Caudate nucleus (tissue), 63 donors: ENCODE measurements at places on chromosomes 6 and 20.

DNA sequence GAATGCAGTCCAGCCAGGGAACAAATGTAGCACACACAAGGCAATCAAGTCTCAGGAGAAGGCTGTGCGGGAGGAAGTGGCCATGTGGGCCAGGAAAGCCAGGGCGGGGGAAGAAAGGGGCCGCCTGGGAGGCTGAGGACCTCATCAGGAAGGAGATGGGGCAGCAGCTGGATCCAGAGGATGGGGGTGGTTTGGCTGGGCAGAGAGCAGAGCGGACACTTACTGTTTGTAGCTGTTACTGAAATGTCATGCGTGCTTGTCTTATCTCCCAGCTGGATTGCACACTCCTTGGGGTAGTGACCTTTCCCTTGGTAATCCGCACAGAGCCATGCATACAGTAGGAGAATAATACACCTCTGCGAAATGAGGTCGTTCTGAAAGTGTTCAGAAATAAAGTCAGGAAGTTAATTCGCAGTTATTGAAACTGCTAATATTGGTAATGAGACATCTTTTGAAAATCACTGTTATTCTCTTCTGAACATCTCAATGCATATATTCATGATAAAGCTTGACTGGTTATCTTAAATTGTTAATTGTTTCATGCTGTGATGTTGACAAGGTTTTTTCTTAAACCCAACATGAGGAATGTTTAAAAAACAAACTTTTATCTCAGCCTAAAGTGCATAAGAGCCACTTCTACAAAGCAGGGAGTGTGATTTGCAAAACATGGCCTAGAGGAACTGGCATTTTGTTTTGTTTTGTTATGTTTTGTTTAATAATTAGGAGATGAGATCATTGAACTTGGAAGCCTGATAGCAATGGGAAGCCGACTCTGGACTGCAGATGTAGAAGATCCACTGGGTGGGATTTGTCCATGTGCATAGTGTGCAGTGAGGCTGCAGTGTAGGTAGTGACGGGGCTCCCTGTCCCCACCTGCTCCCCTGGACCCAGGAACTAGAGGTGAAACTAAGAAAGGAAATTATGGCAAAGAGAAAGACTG lies 18.0 kb upstream of the MAP3K4 start:
- DNase-seq = no peak

- DNase-seq = no peak
These were observed 16.3 kb downstream of the WFDC3 start for GRCh38 chr20:45775411-45775810.

- no peak for DNase-seq
These were observed 45.8 kb downstream of the AHI1 start for GRCh38 chr6:135451617-135452190.

DNA sequence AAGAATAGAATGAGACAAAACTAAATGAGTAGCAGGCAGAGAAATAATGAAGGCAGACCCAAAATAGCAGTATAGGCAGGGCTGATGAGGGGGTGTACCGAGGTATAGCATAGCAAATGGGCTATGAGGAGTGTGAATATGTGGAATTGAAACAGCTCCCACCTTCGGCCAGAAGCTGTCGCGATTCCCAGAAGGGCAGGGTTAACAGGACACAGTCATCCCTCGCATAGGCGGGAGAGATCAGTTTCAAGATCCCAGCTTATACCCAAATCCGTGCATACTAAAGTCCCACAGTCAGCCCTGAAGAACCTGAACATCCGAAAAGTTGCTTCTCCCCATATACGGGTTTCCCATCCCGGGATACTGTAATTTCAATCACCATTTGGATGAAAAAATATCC lies 82.7 kb downstream of the PTPRK start:
- no peak for DNase-seq

DNA sequence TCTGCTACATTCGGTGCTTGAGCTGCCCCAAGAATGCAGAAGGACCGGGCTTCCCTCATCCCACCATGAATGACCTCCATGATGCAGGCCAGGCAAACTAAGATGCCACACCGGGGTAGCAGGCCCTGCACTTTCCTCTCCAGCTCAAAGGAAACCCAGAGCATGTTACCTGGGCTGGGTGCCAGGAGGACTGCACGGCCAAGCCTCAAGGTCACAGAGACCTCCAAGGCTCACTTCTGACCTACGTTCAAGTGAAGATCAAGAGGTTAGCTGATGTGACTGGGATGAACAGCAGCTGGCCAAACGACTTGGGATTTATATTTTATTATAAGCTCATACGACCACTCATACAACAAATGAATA lies 501.8 kb downstream of the CD83 start:
- no peak for DNase-seq

DNA sequence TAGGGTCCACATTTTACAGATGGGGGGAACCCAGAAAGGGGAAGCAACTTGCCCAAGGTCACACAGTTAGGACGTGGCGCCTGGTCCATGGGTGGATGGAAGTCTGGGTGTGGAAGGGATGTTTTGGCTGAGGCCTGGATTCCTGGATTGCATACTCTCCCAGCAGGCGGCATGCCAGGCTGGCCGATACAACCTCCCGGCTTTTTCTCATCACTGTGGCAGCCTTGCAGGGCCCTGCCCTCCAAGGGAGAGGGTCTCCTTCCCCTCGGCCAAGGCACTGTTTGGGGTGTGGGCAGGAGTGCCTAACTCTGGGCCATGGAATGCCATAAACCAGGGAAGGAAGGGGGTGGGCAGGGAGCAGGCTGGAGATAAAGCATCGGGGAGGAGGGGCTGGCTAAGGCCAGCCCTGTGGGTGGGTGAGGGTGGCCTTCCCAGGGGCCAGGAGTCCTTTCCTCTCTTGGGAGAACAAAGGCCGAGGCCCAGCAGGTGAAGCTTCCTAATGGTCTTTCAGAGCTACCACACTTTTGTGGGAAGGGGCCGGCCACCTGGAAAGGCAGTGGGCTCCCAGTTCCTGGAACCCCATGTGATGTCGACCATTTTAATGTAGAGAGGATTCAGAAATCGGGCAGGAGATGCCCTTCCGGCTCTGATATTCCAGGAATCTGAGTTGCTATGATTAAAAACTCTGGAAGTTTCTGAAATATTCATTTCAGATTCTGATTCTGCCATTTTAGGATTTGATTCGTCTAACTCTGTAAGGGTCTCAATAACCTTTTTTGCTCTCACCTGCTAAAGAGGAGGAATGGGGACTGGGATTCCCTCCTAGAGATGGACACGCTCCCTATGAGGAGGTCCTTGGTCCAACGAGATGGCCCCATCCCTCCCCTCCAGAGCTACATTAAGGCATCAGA lies 4.2 kb downstream of the FOXS1 start:
- DNase-seq = no peak

DNA sequence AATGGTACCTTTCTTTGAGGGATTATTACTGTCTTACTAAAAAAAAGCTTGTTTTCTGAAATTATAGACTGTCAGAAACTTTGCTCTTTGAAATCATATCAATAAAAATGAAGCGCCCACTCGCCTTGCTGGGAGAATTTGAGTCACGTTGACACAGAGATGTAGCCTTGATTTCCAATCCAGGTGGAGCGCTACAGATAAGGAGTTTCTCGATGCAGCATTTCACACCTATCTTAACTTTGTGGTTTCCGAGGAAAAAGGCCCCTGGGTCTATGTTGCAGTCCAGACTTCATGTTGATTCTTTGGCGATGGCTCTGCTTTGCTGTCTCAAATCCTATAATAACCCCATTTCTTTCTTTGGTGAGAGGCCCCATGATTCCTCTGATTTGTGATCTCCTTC lies 158.1 kb upstream of the ARG1 start:
- DNase-seq = no peak

DNA sequence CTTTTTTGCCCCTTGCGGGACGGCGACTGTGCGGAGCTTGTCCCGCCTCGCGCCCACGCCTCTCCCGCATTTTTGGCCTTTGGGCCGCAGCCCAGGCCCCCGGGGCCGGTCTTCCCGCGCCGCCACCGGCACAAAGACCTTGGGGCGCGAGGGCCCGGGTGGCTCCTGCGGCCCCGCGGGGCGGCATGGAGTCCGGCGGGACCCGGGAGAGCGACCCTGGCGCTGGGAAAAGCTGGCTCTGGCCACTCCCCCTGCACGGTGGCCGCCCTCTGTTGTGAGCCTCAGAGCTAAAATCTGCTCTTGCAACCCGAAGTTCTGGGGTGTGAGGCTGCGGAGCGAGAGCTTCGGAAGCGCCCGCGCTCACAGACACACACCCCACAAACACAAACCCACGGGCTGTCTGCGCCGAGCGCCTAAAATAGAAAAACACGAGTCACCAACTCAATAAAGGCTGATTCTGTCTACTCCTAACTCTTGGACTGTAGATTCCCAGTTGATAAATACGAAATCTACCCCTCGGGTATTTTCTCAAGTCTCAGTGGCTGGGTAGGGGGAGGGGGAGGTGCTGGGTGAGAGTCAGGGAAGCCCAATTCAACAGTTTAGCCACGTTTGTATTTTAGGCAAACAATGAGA lies 496 bp upstream of the BEND3 start:
- peak; percentile 16 for DNase-seq

DNA sequence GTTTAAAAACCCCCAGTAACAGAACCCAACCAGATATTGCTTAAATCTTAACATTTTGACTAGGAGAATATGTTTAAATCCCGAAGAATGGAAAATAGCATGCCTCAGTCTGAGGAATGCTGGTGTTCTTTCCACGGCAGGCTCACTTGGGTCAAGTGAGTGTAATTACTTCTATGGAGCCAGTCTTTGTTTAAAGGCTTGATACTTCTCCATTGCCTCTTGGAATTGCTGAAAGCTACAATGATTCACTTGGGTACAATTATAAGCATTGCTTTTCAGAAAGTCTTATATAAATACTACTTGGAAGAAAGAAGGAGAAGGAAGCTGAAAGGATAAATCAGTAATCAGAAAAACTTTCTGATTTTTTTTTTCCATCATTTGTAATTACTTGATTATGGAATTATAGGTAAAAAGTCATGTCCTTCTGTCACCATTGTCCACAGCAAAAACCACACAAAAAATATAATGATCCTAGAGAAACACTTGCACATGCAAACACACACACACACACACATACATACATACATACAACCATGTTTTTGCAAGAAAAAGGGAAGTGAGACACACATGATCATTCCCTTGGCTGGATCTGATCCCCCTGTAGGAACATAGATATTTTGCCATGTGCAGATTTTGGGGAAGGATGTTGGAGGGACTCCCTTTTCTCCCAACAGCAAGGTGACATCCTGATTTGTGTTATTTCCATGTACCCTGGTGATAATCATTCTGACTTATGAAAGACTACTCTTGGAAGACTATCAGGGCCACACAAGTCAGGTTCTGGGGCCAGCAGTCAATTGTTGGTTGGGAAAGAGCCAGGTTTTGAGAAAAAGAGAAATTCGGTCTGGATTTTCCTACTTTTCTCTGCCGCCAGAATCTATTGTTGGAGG lies 396.0 kb upstream of the BTBD3 start:
- no peak for DNase-seq

DNA sequence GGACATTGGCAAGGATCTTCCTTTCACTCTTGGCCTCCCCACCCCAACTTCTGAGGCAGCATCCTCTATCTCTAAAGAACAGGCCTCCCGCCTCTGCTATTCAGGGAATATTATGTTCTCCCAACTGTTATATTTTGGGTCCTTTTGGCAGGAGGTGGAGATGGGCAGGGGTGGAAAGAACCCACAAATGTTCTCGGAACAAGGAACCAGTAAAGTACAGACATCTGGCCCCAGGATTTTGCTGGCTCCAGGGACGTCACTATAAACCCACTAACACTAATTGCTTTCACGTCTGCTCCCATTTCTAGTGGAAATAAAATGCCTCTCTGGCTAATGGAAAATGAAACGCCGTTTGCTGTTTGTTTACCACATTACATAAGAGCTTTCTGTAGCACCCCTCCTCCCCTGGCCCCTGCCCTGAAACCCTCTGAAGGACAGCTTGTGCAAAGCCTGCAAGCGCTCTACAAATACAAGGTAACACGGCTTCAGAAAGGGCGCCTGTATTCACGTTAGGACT lies 77.7 kb upstream of the TBC1D7 start:
- DNase-seq = no peak

DNA sequence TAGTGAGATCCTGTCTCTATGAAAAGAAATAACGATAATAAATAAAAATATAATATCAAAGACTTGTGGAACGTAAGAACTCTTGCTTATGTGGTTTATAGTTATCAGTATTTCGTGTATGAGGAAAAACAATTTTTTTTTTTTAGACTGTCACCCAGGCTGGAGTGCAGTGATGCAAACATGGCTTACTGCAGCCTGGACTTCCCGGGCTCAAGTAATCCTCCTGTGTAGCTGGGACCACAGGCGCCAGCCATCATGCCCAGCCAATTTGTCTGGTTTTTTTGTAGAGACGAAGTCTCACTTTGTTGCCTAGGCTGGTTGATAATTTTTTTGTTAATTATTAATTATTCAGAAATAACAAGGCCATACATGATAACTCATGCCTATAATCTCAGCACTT lies 18.6 kb upstream of the CDK19 start:
- DNase-seq = no peak

GRCh38 chr6:5091210-5092069 lies 6.3 kb downstream of the PPP1R3G start:
- no peak for DNase-seq

DNA sequence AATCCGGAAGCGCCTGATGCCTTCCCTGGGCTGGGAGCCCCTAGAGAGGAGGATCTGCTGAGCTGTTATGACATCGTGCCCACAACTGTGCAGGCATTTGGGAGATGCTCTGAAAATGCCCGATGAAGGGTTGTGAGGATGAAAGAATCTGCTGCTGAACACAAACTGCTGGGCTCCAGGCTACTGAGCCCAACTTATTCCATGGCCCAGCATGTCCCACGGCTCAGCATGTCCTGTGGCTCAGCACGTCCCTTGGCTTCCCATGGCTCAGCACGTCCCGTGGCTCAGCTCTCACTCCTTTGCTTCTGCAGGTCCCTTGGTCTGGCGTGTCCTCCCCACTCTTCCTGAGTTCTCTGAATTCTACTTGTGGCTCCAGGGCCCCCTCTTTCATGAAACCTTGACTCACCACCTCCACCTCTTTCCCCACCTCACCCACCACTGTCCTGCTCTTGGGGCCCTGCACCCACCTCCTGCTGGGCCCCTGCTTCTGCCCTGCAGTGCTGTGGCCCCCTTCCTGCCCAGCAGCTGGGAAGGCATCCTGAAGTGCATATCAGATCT lies 80.4 kb downstream of the PHACTR3 start:
- DNase-seq = no peak

- no peak for DNase-seq
These were observed 328.4 kb downstream of the TPBG start for GRCh38 chr6:82691997-82692396.

DNA sequence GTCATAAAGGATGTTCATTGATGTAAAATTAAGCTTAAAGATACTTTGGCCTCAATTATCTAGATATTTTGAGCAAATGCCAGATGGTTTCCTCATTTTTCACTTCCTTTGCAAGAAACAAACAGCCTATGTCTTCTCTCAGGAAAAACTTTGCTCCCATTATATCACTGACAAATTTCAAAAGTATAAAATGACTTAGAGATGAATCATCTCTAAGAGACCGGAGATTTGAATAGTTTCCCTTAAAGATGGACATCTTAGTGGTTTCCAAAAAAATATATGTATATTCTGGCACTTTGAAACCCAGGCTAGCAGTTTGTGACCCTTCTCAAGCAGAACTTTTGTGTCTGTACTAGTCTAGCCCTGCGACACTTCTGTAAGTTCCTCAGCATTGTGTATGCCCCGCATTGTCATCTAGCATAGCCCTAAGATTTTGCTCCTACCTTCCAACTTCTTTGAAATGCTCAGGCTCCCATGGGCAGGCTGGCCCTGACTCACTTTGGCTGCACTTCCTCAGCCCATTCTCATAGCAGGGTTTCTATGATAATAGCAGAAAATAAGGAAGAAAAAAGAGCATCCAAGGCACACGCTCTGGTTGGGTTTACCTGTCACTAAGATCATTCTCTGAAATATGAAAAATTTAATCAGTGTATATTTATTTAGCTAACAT lies 25.7 kb upstream of the POU3F2 start:
- DNase-seq = no peak

- no peak for DNase-seq
These were observed 112.4 kb downstream of the SLX4IP start for GRCh38 chr20:10547276-10548114.
